Activated T-cell treated with anti-CD3 and anti-CD28 coated beads, Interleukin-2, amount 50 U/mL, for 4 hours (primary cell): ENCODE measurements at places on chromosomes 12 and 14. TPM values are rescaled to one million over a fixed set of nuclear protein-coding genes. Genes with fewer than 3 reads are reported as not detected.

The ERP27 gene
- total RNA-seq = 0.25 TPM

The NTS gene
- total RNA-seq = not detected

- DNase-seq = no peak
Observed at GRCh38 chr12:115273456-115273855, 589.5 kb upstream of the TBX3 start.

DNA sequence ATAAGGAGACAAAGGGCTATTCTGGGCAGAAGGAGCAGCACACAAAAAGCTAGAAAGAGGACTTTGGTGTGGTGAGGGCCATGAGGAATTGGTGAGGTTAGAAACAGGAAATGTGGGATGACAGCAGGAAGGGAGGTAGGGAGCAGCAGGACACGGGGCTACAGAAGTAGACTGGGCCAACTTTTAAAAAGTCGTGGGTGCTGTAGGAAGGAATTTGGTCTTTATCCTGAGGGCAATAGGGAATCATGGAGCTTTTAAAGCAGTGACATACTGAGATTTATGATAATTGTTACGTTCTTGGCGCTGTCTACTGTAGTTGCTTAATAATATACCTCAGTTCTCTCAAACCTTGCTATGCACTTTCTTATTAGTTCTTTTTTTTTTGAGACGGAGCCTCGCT is 8.2 kb upstream of the CHURC1 start:
- no peak for DNase-seq

DNA sequence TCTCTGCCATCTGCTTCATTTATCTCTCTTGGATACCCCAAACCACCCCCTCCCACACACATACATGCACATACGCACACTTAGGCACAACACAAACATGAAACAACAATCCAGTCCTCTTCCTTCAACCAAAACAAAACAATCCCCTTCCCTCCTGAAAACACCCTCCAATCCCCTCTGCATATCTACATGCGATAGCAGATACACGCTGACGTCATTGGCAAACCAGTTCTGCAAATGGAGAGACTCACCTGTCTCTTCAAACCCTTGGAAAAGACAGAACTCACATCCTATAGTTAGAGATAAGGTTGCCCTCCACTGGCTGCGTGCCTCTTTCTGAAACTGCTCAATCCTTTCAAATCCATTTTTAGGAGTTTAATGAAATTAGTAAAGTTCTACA is 37.2 kb upstream of the RMST start:
- DNase-seq = no peak

DNA sequence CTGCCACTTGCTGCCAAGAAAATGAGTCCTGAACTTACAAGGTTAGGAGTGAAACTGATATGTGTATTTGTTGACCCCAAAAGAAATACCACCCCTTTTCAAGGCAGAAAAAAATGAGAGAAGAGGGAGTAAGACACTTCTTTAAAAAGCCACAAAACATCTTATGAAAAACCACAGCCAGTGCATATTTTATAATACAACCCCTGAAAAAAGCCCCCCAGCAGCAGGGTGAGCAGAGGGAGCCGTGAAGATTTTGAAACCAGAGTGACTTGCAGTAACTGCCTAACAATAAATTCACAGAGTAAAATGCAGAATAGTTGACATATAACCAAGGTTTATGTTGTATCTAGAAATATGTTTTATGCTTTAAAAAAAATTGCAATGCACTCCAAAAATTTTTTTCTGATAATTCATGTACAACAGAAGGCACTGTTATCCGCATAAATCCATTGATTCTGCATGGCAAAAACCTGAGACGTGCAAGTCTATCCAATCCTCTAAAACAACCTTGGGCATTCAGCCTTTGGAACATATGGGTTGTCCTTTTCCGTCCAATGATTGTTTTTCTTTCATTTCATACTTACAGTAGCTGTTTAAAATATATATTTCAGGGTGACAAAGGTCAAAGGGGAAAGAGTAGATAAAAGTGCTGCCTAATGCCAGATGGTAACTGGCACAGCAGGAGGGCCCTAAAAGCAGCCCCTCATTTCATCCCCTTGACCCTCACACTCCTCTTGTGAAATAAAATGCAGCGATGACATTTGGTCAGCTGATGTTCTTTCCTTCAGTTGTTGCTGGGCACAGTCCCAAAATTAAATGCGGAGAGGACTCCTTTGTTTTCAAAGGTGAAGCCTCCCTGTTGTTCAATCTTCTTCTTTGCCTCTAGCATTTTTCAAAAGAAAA is 65.3 kb downstream of the IPO8 start:
- DNase-seq = no peak

DNA sequence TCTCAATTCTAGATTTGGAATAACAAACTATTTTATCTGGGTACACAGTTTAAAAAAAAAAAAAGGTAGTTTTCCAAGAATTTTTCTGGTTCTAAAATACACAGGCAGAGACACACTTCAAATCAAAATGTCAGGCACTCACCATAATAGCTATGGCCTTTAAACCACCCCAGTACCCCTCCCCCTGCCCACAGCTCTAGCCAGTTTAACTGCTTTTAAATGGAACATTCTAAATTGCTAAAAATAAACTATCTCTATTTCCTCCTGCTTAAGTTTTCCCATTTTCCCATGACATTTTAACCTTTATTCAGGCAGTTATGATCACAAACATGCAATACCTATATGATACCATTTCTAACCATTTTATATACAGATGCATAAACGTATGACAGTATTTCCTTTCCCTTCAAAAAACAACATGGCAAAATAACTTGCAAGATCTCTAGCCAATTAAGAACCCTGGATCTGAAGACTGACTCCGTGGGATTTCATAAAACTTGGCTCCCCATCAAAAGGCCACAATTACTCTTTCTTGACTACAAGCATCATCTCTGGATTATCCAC is 46.3 kb downstream of the PPP2R5E start:
- no peak for DNase-seq

- no peak for DNase-seq
Observed at GRCh38 chr14:105646175-105646574, 119.8 kb downstream of the TMEM121 start.

DNA sequence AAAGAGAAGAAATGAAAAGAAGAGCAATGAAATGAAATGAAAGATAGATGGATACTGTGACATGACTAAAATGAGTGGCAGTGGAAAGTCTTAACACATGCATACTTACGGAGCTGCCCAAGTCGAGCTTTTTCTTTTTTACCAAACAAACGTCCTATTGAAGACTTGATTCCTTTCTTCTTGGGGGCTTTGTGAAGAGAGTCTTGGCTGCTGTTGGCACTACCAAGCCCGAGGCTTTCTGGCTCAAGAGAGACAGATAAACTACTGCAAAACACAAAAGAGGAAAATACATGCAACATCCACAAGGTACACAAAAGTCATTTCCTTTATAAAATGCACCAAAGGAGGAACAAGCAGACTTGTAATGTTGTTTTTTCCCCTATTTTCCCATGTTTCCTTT is 261.2 kb downstream of the ACSS3 start:
- DNase-seq = no peak

GRCh38 chr12:34186492-34186891 is 164.2 kb downstream of the ALG10 start:
- DNase-seq = no peak

DNA sequence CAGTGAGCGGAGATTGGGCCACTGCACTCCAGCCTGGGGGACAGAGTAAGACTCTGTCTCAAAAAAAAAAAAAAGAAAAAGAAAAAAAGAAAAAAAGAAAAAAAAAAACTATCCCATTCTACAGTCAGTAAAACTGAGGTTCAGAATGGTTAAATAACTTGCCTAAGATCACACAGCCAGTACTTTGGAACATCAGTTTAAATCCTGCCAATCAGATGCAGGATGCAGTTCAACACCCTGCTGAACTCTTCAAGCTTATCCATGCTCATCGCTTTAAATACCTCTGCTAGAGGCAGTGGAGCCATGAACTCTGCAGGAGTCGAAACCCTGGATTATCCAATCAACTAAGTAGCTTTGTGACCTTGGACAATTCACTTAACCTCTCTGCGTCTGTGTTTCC is 3.4 kb downstream of the ZNF385A start:
- no peak for DNase-seq

DNA sequence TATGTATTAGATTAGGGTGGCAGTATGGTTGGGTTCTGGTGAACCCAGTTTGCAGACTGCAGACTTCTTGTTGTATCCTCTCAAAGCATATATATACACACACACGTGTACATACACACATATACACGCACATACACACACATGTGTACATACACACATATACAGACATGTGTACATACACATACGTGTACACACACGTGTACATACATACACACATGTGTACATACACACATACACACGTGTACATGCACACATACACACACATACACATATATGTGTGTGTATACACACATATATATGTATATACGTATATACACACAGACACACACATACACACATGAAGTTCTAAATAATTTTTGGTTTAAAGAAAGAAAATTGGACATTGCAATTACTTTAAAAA is 780.2 kb downstream of the FLRT2 start:
- DNase-seq = no peak

DNA sequence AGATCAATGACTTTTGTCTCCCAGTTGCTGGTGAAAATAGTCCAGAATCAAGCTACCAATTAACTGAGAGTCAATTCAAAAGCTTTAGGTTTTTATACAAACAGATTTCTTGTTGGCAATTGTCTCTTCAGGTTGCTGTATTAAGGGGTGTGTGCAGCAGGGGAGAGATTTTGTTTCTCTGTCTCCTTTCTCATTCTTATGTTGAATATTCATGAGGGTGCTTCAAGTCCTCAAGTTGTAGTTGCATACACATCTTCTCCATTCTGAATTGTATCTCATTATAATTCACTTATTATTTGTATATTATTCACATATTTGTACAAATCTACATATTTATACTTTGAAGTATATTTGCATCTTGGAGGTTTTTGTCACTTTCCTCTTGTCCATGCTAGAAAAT is 126.7 kb upstream of the PTPRQ start:
- no peak for DNase-seq

GRCh38 chr12:47100160-47100559 is 20.4 kb upstream of the AMIGO2 start:
- no peak for DNase-seq

- no peak for DNase-seq
Observed at GRCh38 chr14:68653108-68653507, 139.8 kb downstream of the ZFP36L1 start.

GRCh38 chr12:102681747-102682146 is 201.4 kb upstream of the IGF1 start:
- no peak for DNase-seq
